ENCODE measurements at places on chromosomes 12 and 14.

DNA sequence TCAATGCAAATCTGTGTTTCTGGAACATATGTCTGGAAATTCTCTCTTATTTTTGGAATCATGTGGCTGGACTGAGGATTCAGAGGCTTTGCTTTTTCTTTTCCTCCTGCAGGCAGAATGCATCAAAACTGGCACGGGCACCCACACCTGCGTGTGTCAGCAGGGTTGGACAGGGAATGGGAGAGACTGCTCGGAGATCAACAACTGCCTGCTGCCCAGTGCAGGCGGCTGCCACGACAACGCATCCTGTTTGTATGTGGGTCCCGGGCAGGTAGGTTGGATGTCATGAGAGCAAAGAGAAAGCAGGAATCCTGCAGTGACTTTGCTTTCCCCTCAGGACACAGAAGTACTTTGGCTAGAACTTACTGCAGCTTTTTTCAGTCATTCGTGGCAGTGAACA, 90.3 kb downstream of the STAB2 start:
- H3K4me3 ChIP-seq: no peak overlapping the region
- no peaks in the 10 kb centered on the region for H3K4me1 ChIP-seq
- H3K27me3 ChIP-seq: no peaks in the 10 kb centered on the region

GRCh38 chr14:83470959-83471695, 1937.5 kb upstream of the SEL1L start:
- no peaks in the 10 kb centered on the region for H3K27me3 ChIP-seq
- no peak overlapping the region for H3K27ac ChIP-seq
- no peaks in the 10 kb centered on the region for H3K36me3 ChIP-seq
- no peak overlapping the region for H3K4me3 ChIP-seq
- no peaks in the 10 kb centered on the region for H3K4me1 ChIP-seq

DNA sequence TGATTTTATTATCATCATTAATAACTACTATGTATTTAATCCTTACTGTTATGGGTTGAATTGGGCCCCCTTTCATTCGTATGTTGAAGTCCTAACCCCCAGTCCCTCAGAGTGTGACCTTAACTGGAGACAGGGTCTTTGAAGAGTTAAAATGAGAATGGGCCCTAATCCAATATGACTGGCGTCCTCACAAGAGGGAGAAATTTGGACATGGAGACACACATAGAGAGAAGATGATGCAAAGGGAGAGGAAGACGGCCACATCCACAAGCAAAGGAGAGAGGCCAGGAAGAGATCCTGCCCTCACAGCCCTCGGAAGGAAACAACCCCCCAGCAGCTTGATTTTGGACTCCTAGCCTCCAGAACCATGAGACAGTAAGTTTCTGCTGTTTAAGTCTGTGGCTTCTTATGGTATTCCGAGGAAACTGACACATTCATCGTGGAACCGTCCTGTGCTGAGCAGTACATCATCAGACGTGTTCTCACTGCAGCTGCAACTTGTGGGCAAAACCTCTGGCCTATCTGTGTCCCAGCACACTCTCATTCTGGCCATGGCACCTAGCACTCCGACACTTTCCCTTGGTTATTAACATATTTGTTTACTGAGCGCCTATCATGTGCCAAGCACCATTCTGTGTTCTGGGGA, 127.6 kb downstream of the SLC38A6 start:
- no peak for DNase-seq
- H3K27me3 ChIP-seq: peaks cover 22% of the 10 kb centered on the region
- no peak overlapping the region for H3K27ac ChIP-seq
- H3K4me3 ChIP-seq: no peak overlapping the region

- H3K4me3 ChIP-seq: peak overlapping the region; percentile 41
- DNase-seq: no peak
- no peaks in the 10 kb centered on the region for H3K36me3 ChIP-seq
- peaks cover 61% of the 10 kb centered on the region for H3K4me1 ChIP-seq
- H3K27me3 ChIP-seq: no peaks in the 10 kb centered on the region
- peak overlapping the region; percentile 85 for H3K27ac ChIP-seq
Measured at GRCh38 chr12:1662761-1663439, 28.0 kb upstream of the ADIPOR2 start.

DNA sequence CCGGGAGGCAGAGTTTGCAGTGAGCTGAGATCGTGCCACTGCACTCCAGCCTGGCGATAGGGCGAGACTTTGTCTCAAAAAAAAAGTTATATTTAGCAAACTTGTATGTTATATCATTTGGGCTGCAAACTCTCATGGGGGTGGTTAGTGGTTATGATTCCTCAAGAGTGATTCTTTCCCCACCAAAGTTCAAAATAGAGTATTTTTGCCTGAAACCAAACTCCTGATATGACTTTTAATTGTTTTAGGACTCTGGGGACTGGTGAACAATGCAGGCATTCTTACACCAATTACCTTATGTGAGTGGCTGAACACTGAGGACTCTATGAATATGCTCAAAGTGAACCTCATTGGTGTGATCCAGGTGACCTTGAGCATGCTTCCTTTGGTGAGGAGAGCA, 18.6 kb downstream of the HSD17B6 start:
- H3K4me1 ChIP-seq: peaks cover 18% of the 10 kb centered on the region
- no peaks in the 10 kb centered on the region for H3K27me3 ChIP-seq
- no peak for DNase-seq
- H3K27ac ChIP-seq: no peak overlapping the region
- H3K36me3 ChIP-seq: no peaks in the 10 kb centered on the region
- H3K4me3 ChIP-seq: no peak overlapping the region

DNA sequence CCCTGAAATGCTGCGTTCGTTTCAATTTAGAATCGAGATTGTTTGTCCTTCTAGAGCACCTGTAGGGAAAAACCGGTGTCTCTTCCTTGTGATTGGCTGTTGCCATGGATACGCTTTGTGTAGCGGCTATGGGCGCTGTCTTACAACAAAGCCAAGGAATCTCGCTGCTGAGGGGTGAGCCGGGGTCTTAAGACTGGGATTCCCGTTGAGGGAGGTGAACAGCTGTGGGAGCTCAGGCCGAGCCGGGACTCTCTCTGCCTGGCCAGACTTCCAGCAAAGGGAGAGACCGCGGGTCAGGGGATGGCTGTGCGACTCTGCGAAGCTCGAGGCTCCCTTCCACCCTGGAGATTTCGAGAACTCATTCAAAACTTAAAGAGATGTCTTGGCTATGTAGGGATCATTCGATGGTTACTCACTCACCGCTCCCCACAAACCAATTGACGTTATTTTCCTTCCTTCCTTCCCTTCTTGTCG, at the start of the genes LRRIQ1 and TSPAN19:
LRRIQ1 (plus strand) TSS at position 118 of the 474 bp plus-strand sequence. CDS start 1,826 bp downstream, outside the sequence.
TSPAN19 (minus strand) TSS at position 44 of the 474 bp plus-strand sequence. CDS start 6,331 bp downstream, outside the sequence.
- H3K4me3 ChIP-seq: peak within 1 kb of the TSS; percentile 52
- H3K4me1 ChIP-seq: peaks cover 10% of the 10 kb centered on the region
- H3K27me3 ChIP-seq: no peaks in the 10 kb centered on the region
- no peak for DNase-seq
- no peaks in the 10 kb centered on the region for H3K36me3 ChIP-seq
- H3K27ac ChIP-seq: no peak within 1 kb of the TSS

DNA sequence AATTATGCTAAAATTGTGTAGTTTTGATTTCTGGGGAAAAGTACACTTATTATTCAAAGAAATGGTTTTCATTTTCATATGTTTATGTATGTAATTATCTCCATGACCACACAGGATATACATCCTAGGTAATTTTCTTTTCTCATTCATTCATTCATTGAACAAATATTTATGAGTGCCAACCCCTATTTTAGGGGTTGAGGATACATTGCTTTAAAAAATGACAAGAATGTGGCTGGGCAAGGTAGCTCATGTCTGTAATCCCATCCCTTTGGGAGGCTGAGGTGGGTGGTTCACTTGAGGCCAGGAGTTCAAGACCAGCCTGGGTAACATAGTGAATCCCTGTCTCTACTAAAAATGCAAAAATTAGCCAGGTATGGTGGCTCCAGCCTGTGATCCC, 40.9 kb downstream of the SGPP1 start:
- no peaks in the 10 kb centered on the region for H3K4me1 ChIP-seq
- no peak for DNase-seq
- no peaks in the 10 kb centered on the region for H3K36me3 ChIP-seq
- H3K4me3 ChIP-seq: no peak overlapping the region

GRCh38 chr14:104876251-104876699, 11.2 kb downstream of the CEP170B start:
- H3K4me1 ChIP-seq: peaks cover 55% of the 10 kb centered on the region
- no peak for DNase-seq
- H3K27ac ChIP-seq: no peak overlapping the region
- no peaks in the 10 kb centered on the region for H3K27me3 ChIP-seq

DNA sequence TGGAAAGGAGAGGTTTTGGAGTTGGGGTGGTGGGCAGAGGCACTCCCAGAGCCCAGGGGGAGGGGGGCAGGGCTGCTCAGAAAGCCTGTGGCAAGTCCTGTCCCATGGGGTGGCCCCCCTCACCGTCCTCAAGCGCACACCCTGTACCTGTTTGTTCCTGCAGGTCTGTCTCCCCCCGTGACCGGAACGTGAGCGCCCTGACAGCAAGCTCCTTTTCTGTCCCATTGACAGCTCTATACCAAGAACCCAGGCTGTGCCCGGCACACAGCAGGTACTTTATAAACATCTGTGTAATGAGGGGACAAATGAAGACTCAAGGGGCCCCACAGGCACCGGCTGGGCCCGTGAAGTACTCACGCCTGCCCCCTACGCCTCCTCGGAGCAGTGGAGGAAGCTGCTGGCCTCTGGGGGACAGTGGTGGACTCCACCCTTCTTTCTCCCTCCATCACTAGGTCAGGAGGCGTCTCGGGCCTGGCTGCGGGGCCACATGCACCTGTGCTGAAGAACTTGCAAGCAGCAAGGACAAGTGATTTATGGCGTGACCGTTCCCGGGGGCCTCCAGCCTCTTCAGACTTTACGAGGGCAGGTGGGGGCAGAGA, 65.8 kb downstream of the GALNT9 start:
- no peaks in the 10 kb centered on the region for H3K36me3 ChIP-seq
- H3K27ac ChIP-seq: no peak overlapping the region
- no peak overlapping the region for H3K4me3 ChIP-seq
- no peaks in the 10 kb centered on the region for H3K4me1 ChIP-seq

GRCh38 chr12:76568130-76568529, 8.6 kb upstream of the OSBPL8 start:
- H3K36me3 ChIP-seq: no peaks in the 10 kb centered on the region
- no peak for DNase-seq
- H3K27me3 ChIP-seq: no peaks in the 10 kb centered on the region
- H3K27ac ChIP-seq: no peak overlapping the region

All from esophagus squamous epithelium (tissue), 5 donors.